Stimulated activated memory B cell treated with anti-CD40 and anti-IgM and Interleukin-4, amounts not matched to agents 10 μg/mL and 1 μg/mL and 100 μg/mL, for 72 hours (primary cell): ENCODE measurements at places on chromosomes 2 and 18.

GRCh38 chr2:71923887-71924533, 223.7 kb downstream of the CYP26B1 start:
- ATAC-seq: no peak

DNA sequence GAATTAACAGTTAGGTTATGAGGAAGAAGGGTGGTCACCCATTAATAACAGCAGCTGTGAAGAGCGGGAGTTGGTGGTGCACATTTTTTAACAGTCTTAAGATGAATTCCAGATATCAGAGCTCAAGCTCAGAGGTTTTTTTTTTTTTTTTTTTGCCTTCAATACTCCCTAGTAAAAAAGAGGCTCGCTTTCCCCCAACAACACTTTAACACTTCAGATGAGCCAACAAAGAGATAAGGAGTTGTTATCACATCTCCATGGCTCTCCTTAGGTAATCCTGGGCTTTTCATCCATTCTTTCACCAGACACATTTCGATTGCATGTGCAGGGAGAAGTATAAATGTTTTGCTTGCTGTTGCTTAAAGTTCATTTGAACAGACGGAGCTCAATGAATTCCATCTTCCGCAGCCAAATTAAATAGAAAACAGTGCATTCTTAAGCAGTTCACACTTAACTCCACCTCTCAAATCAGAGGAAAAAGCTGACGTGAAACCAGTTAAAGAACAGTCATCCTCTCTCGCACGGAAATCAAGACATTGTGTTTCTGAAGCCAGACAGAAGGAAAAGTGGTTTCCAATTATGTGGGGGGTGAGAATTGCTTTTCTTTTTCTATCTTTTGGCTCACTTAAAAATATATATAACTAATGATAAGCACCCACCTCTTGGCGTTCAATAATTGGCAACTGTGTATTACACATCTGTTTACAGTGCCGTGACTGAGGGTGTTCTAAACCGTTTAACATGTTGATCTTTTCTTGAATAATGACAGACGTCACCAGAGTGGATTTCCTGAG, 118.2 kb downstream of the ZNF521 start:
- no peak for ATAC-seq

DNA sequence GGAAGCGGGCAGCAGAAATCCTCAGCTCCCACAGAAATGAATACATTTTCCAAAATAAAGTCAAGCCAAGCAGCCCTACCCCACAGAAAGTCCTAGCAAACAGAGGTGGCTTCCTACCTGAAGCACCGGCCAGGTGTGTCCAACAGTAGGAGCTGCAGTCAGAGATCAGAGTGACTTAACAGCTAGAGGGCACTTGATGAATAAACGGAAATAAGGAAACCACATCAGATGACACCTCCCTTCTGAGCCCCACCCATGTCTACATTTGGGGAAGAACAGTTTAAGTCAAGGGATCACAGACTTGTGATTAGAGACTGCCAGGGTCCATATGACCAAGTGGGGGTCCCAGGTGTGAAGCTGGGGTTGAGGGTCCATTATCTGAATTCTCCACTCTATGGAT, at the start of gene CXCR1:
CXCR1 (minus strand) TSS at position 172 of the 400 bp plus-strand sequence. CDS start 1,751 bp downstream, outside the sequence.
- peak; percentile 73 for ATAC-seq

DNA sequence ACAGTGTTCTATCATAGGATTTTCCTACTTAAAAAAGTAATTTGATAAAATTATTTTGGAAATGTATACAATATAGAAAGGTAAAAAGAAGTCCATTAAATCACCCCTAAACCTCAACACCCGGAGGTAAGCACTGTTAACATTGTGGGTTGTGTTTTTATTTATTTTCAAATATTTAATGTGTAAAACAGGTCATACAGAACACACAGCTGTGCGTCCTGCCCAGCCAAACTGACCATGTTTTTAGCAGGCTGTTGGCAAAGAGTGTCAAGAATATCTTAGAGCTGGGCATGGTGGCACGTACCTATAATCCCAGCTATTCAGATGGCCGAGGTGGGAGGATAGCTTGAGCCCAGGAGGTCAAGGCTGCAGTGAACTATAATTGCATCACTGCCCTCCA, 78.8 kb upstream of the ZNF532 start:
- no peak for ATAC-seq

GRCh38 chr2:58527647-58528046, 286.5 kb upstream of the FANCL start:
- no peak for ATAC-seq

DNA sequence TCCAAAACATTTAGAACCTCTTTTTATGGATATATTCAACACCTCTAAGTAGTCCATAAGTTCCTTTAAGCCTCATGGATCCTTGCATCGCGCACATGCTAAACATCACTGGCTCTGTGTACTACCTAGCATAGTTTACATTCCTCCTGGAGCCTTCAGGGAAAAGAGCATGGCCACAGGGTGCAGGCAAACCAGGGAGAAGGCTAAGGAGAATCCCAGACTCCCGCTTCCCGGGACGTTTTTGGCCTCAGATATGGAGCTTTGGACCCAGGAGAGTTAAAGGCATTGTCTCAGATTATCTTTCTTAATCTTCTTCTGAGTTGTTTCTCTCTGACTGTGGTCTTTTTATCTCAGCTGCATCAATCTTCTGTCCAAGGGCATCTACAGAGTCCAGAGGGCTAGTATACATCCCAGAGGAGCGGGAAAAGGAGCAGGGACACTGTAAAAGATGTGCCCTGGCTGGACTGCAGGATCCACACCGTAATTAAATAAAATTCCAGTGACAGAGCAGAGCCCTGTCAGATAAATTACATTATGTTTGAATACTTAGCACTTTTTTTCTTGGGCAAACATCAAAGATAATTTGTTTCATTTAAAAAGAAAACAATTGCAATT, 36.9 kb downstream of the RIT2 start:
- no peak for ATAC-seq

DNA sequence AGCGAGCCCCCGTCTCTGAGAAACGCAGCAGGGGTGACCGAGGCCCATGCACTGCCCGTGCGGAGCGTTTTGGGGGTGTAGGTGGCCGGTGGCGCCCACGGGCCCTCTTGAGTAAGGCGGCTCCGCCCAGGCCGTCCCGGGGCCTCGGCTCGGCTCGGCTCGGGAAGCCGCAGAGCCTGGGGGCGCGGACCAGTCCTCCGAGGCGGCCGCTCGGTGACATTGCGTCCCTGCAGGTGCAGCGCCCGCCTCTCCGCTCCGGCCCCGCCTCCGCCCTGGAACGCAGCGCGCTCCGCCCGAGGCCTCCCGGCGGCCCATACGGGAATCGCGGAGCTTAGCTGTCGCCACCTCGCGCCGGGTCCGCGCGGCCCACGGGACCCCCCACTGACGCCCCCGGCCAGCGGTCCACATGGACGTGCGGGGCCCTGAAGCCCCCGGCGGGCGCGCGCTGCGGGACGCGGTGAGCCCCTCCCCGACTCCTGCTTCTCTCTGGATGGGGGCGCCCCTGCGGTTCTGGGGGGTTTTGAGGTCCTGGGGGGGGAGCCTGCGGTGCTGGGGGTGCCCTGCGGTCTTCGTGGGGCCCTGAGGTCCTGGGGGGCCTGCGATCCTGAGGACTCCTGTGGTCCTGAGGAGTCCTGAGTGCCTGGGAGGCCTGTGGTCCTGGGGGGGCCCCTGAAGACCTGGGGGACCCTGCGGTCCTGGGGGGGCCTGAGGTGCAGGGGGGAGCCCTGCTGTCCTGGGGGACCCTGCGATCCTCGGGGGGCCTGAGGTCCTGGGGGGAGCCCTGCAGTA, at the start of gene HSBP1L1:
HSBP1L1 (plus strand) TSS at position 314 of the 789 bp plus-strand sequence; CDS start at position 407, 93 bp downstream.
- peak; percentile 71 for ATAC-seq

DNA sequence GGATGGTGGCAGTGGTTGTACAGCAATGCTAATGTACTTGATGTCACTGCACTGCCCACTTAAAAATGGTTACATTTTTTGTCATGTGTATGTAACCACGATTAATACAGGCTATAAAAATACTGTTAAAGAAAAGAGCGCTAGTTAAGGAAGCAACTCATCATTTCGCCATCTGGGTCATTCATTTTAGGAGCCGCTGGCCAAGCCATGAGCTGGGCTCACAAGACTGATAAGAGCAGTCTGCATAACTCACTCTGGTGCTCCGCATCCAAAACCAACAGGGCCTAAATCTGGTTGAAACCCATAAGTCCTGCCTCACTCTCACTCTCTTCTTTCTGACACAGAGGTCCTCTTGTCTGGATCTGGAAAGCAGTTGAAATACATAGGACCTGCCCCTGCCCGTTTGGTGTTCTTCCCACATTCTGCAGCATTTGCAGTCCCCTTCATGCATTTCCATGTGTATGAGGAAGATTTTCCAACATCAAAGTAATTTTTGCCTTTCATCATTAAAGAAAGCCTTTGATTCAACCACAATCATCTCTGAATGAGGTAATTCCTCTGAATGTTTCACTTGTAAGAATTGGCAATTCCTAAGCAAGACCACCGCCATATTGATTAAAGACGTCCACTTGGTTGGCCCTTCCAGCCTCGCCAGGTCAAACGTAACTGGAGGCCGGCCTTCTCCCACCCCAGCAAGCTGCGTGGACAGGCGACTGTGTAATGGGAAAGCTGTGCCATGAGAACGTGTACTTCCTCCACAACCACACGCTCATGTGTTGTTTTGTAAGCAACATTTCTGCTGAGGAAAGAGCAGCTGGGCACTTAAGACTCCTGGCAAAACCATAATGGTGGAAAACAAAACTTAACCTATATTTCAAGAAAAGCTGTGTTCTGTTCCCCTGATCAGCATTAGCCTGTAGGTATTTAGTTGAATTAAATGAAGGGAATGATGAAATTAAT, 112.2 kb downstream of the VAPA start:
- ATAC-seq: no peak

- no peak for ATAC-seq
Observed at GRCh38 chr2:205058409-205058808, 513.1 kb downstream of the PARD3B start.

GRCh38 chr18:48719974-48720654, 181.3 kb downstream of the CTIF start:
- no peak for ATAC-seq

GRCh38 chr2:165877565-165878550, 75.7 kb downstream of the TTC21B start:
- ATAC-seq: no peak

- no peak for ATAC-seq
Observed at GRCh38 chr2:130359466-130359865, 3.6 kb downstream of the PTPN18 start.

DNA sequence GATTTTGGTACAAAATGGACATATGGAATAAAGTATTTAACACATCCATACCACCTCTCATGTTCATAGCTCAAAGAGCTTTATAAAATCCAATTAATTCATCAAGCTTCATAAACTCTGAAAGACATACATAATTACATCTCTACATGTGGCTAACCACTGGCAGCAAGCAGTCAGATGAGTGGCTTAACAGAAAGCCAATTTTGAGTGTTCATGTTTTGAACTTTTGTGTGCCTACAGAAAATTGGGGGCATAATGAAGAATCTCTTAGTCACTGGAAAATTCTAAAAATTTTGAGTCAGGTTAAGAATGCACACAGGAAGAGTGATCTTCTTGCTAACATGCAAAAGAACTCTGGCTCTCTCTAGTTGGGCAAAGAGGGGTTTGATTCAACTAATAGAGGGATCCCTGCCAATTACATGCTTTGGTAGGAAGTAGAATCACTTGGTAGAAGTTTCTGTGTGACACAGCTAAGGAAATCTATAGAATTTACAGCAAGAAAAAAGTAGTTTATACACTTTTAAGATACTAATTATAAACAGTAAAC, 287.4 kb downstream of the NOL4 start:
- ATAC-seq: no peak

DNA sequence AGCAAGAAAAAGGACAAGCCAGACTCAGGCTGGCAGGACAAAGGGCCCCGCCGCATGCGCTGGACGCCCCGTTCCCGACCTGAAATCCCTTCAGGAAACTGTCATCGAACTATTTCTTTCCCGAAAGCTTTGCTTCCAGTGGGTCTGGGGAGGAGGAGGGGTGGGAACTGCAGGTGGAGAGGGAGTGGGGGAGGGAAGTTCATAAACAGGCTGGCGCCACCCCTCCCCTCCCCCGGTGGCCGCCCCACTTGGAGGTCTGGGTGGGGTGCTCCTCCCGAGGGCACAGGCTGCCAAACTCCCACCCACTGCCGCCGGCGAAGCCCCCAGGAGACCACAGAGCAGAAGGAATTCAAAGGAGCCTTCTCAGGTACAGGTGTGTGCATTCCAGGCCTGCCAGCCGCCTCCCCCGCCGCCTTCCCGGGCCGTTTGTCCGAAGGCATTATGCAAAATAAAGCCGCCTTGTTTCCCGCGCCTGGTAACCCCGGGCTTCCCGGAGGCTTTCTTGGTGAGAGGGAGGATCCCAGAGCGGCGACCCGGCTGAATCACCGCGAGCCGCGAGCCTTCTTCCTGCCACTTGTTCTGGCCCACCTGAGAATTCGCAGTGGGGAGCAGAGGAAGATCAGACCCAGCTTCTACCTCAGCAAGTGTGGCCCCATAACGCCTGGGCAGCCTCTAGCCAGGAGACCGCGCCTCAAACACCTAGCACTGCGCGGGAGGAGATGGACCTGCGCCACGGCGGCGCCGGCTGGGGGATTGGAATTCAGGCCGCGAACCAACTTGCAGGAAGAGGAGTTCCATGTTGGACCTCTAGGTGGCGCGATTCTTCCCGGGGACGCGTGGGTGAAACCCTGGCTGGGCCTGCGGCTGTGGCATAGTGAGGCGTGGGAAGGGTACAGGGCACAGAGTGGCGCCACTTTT, 101.9 kb downstream of the FOXI3 start:
- no peak for ATAC-seq

- ATAC-seq: no peak
Observed at GRCh38 chr2:137228566-137228965, 463.2 kb downstream of the THSD7B start.

- ATAC-seq: no peak
Observed at GRCh38 chr2:235025800-235026536, 74.2 kb downstream of the SH3BP4 start.

DNA sequence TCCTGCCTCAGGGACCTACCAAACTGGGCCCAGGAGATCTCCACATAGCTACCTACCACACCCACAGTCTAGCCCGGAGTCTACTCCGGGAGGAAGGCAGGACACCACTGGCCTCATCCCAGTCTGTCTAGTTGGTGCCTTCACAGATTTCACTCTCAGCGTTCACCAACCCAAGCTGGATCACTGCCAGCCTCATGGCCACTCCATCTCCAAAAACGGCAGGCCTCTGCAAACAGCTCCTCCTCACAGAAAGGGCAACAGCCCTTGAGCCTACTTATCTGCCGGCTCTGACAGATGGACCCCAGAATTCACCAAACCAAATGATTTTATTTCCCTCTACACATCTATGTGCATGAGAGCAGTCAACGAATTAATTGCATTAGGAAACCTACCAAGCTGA, 61.3 kb downstream of the NCKAP5 start:
- ATAC-seq: no peak

DNA sequence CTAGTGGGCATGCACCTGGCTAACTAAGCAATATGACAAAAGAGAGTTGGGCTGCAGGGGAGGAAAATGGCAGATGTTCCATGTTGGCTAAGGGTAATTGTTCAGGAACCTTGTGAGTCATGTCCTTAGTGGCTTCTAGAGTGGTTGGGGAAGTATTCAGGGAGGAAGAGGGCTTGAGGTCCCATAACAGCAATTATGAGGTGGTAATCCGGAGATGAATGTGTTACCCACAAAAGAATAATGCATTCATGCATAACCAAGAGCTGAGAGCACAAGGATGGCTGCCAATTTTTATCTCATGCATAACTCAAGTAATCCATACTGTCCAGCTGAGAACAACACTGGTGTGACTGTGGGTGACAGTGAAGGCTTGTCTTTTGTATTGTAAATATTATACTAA, 42.9 kb downstream of the TMEFF2 start:
- no peak for ATAC-seq

GRCh38 chr18:63131106-63131958, 188.2 kb downstream of the BCL2 start:
- peak; percentile 53 for ATAC-seq
